Effector CD4-positive, alpha-beta T cell (primary cell): ENCODE measurements at places on chromosomes 1 and 21.

DNA sequence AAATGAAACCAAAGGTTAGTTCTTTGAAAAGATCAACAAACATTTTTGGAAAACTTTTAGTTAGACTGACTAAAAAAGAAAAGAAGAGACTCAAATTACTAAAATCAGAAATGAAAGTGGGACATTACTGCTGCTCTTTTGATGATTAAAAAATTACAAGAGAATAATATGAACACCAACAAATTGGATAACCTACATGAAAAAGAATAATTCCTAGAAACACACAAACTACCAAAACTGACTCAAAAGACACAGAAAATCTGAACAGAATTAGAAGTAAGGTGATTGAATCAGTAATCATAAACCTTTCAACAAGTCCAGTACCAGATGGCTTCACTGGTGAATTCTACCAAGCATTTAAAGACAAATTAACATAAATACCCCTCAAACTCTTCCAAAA is 5.6 kb downstream of the KIFAP3 start:
- DNase-seq: no peak

DNA sequence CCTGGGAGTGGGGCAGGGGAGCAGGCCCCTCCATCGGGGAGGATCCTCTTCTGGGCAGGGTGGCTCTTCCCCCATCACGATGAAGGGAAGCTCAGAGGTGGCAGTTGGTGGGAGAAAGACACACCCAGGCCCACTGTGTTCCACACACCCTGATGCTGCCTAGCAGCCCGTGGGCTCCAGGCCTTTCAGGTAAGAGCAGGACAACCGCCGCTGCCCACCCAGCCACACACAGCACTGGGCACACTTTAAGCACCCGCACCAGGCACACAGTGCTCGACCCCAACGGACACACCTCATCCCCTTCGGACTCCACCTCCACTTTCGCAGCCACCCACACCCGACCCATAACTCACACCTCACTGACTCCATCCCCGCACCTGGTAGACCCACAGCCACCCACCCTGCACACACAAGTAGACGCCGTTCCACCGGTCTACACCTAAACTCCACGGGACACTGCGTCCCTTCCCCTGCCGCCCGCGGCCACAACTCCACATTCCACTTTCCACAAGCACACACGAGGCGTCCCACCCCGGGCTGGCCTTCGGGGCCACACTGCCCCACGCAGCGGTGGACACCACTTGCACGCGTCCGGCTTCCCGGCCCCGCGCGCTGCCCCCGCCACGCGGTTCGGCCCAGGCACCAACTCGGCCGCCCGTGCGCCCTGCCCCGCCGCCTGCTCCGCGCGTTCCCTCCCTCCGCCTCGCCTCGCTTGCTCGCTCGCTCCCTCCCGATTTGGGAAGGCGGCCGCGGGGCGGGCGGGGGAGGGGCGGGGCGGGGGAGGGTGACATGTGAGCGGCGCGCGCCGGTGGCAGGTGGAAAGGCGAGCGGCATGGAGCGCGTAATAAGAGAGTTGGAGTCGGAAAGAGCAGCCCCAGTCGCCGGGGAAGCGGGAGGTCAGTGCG is at the start of gene KCNQ4:
KCNQ4 (plus strand) TSS at position 787 of the 905 bp plus-strand sequence. CDS start 307 bp downstream, outside the sequence.
- DNase-seq: no peak

GRCh38 chr1:155834296-155834926 is 22.6 kb downstream of the GON4L start:
- no peak for DNase-seq

GRCh38 chr1:92964316-92964715 is 3.1 kb upstream of the DIPK1A start:
- DNase-seq: no peak

DNA sequence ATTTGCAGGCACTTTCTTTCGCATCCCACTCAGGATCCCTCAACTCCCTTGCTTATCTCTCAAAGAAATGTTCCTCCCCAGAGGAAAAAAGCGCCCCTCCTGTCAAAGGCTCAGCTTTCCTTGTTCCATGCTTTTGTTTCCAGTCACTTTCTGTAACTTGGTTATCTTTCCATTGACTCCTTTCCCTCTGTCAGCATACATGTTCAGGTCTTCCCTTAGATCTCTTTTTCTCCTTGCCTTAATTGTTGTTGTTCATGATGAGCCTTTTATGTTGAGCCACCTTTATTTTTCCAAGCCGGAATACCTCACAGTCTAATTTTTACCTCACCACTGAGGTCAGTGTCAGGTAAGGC is 46.5 kb upstream of the PODN start:
- no peak for DNase-seq

DNA sequence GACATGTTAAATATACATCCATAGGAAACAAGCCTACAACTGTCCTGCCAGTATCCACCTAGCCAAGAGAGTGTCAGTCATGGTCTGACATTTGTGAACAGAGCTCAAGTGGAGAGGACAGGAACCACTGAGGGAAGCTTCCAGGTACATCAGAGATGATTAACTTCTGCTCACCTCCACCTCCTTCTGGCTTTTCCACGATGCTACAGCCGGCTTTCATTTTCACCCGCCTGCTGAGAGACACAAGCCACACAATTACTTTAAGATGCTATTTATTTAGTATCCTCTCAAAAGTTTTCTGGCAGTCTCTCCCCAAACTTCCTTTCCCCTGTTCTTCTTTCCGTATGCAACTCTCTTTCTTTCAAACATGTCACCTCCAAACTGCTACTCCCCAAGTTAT is 2.1 kb downstream of the ETV3 start:
- no peak for DNase-seq
